ENCODE measurements at places on chromosomes 3 and 15.

GRCh38 chr15:68426116-68426515 is 5.8 kb downstream of the ITGA11 start:
- no peak for DNase-seq

DNA sequence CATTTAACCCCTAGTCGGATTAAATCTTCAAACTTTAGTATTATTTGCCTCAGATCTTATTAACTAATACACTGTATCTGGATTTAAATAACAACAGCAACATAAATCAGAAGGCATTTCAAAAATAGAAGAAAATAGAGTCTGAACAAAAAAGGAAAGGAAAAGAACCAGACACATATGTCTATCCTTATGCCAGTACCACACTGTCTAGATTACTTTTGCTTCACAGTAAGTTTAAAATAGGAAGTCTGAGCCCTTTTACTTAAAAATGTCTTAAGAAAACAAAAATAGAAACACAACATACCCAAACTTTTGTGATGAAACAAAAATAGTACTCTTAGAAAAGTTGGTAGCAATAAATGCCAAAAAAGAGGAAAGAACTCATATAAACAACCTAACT is 1615.8 kb downstream of the SI start:
- DNase-seq: no peak

- no peak for DNase-seq
Observed at GRCh38 chr3:88434001-88434400, 284.2 kb downstream of the C3orf38 start.

DNA sequence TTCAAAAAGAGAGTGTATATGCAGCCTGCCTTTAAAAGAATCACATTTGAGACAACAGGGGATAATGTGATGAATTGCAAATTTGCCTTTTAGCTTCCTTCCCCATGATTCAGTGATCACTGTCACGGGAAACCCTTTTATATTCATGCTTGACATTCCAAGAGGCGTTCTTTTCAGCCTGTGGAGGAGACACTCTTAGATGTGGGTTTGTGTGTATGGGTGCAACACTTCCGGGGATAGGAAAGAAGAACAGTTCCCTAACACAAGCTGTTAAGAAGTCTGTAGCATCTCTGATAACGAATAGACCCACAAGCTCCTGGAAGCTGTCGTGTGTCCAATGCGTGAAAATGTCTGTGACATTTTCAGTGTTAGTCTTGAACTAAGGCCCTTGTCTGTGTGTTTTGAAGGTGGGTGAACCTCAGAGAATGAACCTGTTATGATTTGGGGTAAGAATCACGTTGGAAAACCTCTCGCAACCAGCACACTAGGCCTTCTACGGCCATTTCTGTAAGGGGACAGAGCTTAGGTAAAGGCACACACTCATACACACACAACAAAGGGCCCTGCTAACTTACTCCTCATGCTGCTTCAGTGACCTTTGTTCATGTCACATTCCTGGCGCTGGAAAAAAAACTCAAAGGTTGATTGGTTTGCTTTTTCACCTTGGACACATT is 229.2 kb upstream of the ST8SIA2 start:
- no peak for DNase-seq

GRCh38 chr3:101615525-101615924 is 41.5 kb downstream of the PCNP start:
- no peak for DNase-seq
